ENCODE measurements at places on chromosomes 3 and 15.
A peak's percentile ranks its signal among the peaks of the same experiment; 100 is the strongest.

- no peak for DNase-seq
Measured at GRCh38 chr3:174232658-174233429, 626.3 kb upstream of the NAALADL2 start.

- DNase-seq, result no peak
Measured at GRCh38 chr3:19877656-19878055, 56.4 kb downstream of the EFHB start.

DNA sequence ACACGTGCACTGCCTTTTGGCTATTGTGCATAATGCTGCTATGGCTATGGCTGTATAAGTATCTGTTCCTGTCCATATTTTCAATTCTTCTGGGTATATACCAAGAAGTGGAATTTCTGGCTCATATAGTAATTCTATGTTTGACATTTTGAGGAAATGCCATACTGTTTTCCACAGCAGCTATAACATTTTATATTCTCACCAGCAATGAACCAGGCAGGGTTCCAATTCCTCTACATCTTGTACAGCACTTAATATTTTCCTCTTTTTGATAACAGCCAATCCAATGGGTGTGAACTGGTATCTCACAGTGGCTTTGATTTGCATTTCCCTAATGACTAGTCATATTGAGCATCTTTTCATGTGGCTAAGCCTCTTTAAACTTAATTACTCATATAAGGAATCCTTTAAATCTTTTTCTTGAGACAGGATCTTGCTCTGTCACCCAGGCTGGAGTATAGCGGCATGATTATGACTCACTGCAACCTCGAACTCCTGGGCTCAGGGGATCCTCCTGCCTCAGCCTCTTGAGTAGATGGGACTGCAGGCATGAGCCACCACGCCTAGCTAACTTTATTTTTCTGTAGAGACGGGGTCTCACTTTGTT is 38.1 kb upstream of the IGDCC4 start:
- DNase-seq, result no peak

DNA sequence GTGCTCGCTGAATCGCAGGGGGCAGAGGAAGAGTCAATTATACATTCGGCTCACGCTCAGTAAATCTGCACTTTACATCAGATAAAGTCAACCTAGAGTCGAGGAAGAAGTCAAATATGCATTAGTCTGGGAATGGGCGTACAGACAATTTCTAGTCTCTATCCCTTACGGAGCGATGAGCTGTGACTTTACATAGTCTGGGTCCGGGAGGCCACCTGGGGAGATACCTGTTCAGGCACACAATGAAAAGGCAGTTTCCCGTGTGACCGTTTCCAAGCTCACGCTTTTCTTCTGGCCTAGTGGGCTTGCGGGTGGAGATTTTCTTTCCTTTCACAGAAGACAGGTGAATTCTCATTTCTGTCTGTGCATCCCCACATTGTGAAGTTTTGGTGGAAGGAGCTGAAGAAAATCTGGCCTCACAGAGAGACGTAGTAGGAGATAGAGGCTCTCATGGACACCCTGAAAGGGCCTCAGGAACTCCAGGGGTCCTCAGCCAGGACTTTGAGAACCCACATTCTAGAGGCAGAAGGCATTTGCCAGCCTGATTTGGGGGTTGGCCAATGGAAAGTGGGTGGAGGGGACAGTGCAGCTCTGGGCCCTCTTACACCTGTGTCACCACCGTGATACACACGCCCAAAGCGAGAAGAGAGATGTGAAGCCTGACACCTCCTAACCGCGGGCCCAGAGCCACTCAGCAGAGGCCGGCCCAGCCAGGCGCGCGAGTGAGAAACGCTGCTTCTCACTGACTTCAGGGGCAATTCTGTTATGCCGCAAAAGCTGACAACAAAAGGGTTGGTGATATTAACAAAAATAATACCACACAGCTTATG is 10.7 kb upstream of the OCA2 start:
- DNase-seq, result peak; percentile 23

DNA sequence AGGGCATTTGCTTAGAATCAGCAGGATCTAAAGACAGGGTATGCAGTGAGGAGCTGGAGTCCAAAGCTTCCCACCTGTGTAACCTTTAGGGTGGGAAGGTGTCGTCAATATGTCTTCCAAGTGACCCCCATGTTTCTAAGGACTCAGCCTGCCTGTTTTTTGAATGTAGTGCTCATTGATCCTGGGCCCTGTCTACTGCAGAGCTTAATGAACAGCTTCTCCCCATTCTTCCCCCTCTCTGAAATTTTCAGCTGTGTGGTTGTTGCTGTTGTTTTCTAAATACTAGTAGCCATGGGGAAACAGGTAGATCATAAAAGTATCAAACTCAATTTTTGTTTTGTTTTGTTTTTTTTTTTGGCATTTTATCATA is 39.7 kb downstream of the MBNL1 start:
- DNase-seq, result no peak

- DNase-seq, result peak; percentile 67
Measured at GRCh38 chr3:188439080-188439479, 285.1 kb downstream of the LPP start.
